HS-5 (cell line): ENCODE measurements at places on chromosomes 16 and 17.

DNA sequence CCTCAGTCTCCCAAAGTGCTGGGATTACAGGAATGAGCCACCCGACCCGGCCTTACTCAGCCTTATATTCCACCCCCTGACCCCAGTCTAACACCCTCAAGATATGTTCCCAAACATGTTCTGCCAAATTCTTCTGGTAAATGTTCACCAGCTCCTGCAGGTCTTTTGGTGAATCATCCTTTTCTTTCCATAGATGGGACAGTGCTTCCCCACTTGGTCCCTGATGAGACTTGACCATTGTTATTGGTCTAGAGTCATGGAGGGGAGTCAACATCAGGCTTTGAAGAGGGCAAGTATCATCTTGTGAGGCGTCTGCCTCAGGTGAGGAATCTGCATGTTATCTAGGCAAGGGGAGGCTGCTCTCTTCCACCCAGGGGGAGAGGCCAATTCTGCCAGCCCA, 10.4 kb upstream of the RUNDC3A start:
- no peak for DNase-seq

GRCh38 chr17:16929035-16929680, 42.8 kb downstream of the TNFRSF13B start:
- DNase-seq, result no peak

- DNase-seq, result no peak
Observed at GRCh38 chr17:82249896-82250581, 21.2 kb downstream of the SLC16A3 start.

DNA sequence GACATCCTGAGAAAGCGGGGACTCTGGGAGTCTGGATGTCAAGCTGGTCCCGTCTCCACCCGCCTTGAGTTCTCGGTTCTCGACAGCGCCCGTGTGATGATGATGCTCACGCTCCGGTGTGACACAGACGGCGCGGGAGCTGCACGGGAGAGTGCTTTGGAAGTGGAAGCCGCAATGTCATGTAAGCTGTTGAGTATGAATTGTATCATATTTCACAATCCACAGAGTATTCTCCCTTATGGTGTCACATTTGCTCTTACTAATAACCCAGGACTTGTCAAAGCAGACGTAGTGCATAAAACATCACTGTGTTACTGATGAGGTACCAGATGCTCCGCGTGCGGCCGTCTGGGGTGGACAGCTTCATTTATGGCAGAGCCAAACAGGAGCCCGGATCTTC, 217.5 kb upstream of the CHMP6 start:
- DNase-seq, result no peak

GRCh38 chr17:15262291-15263205, 2.6 kb downstream of the PMP22 start:
- DNase-seq, result no peak
